ENCODE measurements at places on chromosomes 13 and 19.

- no peak for DNase-seq
These were observed 26.0 kb downstream of the GPALPP1 start for GRCh38 chr13:45015300-45015699.

- no peak for DNase-seq
These were observed 42.2 kb downstream of the COL4A2 start for GRCh38 chr13:110349239-110349638.

- DNase-seq: no peak
These were observed 3.8 kb downstream of the BST2 start for GRCh38 chr19:17401628-17402027.

- DNase-seq: no peak
These were observed 197.9 kb upstream of the STARD13 start for GRCh38 chr13:33483471-33483870.

DNA sequence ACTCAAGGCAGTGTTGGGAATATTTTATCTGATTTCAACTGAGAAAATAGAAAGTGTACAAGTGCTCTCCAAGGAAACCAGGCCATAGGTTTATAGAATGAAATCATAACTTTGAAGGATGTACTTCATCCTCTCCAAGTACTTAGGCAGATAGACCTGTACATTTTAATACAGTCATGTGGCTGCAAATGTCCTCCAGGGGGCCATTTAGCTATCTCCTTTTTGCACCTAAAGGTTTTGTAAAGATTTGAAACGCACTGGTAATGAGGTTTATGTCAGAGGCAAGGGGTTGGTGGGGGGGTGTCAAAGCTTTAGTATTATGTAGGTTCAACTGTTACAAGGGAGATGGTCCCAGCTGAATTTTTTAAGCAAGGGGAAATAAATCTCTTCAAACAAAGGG is 364.4 kb downstream of the DCT start:
- no peak for DNase-seq

Measured in hepatic stellate cell (primary cell).